IPS-NIHi11 (cell line): ENCODE measurements at places on chromosomes 16 and 17.
A peak's percentile ranks its signal among the peaks of the same experiment; 100 is the strongest.

GRCh38 chr17:68953340-68953997 lies 1.7 kb downstream of the ABCA8 start:
- no peak for DNase-seq

- DNase-seq, result no peak
Measured at GRCh38 chr16:72241008-72241407, 69.1 kb upstream of the PMFBP1 start.

DNA sequence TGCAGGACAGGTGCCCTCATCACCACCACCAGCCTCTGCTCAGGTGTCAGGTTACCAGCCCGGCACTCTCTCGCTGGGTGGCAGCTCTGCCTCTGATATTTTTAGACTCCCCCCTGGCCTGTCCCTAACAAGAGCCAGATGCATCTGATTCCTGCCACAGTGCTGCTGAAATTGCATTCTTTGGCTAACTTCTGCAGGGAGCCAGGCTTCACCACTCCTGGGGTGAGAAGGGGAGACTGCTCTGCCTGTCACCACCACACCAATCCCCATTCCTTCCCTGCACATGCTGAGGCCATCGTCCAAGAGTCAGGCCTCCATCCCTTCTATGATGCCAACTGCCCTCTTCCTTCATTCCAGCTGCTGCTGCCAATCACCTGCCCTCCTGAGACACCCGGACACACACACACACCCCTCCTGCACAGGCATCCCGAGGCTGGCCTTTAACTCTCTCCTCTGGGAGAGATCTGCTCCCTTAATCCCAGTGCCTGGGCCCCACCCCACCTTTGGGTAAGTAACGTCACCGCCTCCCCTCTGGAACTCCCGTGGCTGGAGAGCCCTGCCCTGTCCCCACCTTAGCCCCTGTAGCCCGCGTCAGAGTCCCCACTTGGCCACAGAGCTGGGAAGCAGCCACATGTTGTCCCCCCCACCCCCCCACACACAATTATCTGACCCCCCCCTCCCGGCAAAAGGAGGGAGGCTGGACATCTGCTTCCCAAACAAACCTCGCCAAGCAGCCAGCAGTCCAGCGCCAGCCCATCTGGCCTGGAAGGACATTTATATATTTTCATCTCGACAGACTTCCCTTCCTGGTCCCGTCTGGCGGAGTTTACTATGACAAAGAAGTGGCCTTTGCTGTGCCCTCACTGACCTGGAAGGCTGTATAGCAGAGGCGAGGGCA lies 2.8 kb downstream of the EMP2 start:
- DNase-seq, result peak; percentile 44

DNA sequence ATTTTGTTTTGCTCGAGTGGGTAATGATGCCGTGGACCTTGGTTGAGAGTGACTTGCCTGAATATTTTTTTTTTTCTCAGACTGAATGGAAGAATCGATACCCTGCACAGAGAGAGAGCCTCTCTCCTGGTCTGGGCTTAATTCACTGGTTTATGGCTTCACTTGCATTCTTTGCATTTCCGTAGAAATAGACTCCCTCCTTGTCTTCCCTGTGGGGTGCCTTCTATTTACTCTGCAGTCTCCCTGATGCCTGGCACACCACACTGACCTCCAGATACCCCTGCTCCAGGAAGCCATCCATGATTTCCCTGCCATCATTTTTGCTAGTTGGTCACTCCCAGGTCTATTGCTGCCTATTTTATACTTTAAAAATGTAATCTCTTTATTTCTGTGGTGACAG lies 238.0 kb downstream of the SNX29 start:
- DNase-seq, result peak; percentile 42

GRCh38 chr16:11050536-11050935 lies 106.2 kb downstream of the CLEC16A start:
- DNase-seq, result no peak

DNA sequence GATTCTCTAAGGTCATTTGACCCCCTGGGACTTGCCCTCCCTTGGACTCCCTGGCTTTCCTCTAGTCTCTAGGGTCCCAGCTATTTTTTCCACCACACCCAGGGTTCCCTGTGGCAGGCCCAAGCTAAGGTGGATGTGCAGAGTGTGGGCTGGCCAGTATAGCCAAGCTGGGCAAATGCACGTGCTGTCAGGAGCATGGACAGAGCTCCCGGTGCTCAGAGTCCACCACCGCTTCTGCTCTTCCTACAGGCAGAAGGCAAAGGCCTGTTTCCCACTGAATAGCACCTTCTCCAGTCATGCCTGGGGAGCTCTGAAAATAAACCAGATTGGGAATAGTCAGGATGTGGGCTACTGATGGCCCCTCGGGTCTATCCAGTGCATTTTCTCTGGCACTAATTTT lies 53.3 kb downstream of the GNAO1 start:
- no peak for DNase-seq

GRCh38 chr17:72031219-72031884 lies 89.5 kb upstream of the SOX9 start:
- no peak for DNase-seq

DNA sequence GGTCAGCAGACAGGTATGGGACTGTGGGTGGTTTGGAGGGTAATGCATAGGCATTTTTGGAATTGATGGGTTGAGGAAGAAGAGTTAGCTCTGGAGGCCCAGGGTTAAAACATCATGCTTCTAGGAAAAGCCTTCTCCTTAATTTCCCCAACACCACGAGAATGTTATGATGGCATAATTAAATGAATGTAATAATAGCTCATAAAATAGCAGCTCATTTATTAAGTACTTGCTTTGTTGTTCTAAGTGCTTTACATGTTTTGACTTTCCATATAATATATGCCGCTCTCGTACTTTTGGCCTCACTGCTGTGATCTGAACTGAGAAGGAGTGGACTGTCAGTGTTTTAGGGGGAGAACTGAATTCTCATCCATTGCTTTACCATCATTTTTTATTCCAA lies 14.3 kb downstream of the LIMD2 start:
- DNase-seq, result no peak

GRCh38 chr17:5533486-5534315 lies 47.3 kb downstream of the MIS12 start:
- no peak for DNase-seq
